ENCODE measurements at places on chromosomes 5 and 9.

GRCh38 chr9:86687788-86688187, 259.5 kb downstream of the GAS1 start:
- DNase-seq: no peak

GRCh38 chr5:152171888-152172287, 233.2 kb downstream of the NMUR2 start:
- no peak for DNase-seq

DNA sequence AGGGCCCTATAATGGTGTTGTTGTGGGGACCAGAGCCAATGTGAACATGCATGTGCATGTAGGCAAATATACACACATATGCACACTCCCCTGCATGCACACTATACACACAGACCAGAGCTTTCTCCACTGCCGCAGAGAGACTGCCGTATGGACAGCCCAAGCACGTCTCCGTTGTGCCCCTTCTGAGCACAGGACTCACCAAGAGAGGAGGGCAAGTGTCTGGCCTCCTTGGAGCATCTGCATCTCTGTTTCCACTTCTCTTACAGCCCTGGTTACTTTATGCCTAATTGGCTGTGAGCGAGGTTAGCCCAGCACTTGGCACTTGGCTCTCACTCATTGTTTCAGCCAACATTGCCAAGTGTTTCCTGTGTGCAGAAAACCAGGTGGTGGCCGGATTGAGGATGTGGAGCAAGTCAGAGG, 30.4 kb downstream of the CSF2 start:
- DNase-seq: no peak

DNA sequence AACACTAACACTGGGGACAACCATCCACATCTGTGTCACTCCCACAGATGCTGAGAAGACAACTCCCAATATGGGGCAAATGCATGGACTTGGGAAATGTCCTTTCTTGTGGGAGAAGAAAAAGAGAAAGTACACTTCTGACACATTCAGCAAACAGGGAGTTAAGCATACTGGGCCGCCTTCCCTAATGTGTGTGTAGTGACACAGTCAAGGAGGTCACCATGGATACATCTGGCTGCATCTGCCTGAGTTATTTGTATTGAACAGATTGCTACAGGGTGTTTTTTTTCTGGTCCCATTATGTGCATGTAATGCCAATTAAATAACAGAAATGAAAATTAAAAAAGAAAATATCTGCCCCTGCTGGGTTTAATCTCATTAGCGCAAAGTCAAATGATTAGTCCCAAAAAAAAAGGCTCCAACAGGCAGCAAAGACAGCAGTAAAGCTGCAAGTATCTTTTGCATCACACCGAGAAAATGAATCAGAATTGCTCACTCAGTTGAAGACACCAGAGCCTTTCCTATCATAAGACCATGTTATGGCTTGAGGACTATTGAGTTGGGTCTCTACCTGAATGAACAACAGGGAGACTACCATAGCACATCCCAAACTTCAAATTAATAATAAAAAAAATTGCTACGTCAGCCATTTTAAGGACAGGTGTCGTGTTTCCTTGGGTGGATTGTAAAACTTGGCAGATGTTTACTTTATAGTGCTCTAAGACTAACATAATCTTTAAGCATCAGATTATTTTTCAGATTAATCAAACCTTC, 395.9 kb downstream of the DTWD2 start:
- DNase-seq: no peak

Measured in urinary bladder (tissue), 4 donors.